ENCODE measurements at places on chromosomes 11 and 22.

DNA sequence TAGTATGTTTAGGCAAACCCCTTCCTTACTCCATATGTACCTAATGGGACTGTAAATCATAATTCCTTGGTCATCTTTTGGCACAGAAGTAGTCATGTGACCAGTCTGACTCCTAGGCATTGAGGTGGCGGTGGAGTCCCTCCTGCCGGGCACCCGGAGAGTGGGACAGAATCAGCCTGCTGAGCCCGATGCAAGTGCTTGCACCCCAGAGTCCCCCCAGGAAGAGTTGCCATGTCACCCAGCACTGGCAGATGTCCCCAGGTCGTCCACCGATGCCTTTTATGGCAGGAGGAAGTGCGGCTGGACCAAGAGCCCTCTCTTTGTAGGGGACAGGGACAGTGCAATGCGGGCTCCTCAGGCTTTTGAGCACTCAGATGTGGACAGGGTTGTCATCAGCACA, 500.3 kb downstream of the NELL1 start:
- no peak for DNase-seq

DNA sequence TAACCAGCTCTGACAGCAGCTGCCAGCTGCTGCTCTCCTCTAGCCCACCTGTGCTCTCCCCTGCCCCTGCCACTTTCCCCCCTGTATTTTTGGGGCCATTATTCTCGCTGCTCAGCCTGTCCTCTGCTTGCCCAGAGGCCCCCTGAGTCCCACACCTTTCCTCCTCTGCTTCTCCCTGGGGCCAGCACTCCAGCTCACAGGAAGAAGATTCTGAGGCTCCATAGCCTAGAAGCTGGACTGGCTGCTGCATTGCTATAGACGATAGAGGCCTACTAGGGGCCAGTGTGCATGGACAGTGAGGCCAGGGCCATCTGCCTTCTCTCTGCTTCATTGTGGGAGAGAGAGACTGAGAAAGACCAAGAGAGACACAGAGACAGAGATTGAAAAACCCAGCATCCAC, 679 bp downstream of the OMP start:
- DNase-seq, result no peak

DNA sequence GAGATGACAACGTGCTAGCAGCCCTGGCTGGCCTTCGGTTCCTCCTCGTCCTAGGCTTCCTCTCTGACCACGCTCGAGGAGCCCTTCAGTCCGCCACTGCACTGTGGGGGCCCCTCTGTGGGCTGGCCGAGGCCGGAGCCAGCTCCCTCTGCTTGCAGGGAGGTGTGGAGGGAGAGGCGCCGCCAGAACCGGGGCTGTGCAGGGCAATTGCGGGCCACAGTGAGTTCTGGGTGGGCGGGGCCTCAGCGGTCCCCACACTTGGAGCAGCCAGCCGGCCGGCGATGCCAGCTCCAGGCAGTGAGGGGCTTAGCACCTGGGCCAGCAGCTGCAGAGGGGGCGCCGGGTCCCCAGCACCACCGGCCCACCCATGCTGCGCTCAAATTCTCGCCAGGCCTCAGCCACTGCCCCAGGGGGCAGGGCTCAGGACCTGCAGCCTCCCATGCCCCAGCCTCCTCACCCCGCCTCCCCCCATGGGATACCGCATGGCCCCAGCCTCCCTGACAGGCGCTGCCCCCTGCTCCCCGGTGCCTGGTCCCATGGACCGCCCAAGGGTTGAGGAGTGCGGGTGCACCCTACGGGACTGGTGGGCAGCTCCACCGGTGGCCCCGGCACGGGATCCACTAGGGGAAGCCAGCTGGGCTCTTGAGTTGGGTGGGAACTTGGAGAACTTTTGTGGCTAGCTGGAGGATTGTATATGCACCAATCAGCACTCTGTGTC, 399.4 kb downstream of the LUZP2 start:
- DNase-seq, result no peak

DNA sequence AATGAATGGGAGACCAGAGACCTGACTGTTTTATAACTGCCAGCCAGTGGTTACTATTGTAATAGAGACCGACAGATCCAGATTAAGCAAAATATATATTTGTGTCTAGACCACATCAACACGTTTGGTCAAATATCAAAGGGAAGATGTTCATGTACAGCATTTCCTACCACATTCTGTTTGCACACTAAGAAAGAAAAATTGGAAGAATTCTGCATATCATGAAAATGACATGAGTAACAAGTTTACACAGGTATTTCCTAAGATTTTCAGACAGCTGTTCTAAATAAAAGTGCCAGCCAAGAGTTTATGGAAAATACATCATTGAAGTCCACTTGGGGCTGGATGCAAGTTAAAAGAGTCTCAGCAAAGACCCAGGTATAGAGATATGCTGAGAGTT, 145.5 kb upstream of the ANO3 start:
- no peak for DNase-seq

DNA sequence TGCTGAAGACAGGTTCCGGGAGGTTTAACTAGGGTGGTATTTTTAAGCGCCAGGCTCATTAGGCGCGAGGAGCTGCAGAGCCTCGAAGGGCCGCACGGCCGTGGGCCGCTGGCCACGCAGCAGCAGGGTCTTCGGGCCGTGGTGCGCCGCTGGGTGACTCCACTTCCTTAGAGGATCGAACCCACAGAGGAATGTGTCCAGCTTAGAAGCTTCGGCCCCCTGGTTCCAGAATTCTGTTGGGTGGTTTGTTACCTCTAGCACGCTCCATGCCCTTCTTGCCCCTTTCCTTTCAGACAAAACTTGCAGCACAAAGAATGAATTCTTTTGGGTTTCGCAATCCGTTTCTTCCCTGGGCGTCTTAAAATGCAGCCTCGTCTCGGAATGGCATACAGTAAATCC, 773 bp upstream of the PATL1 start:
- DNase-seq, result no peak

DNA sequence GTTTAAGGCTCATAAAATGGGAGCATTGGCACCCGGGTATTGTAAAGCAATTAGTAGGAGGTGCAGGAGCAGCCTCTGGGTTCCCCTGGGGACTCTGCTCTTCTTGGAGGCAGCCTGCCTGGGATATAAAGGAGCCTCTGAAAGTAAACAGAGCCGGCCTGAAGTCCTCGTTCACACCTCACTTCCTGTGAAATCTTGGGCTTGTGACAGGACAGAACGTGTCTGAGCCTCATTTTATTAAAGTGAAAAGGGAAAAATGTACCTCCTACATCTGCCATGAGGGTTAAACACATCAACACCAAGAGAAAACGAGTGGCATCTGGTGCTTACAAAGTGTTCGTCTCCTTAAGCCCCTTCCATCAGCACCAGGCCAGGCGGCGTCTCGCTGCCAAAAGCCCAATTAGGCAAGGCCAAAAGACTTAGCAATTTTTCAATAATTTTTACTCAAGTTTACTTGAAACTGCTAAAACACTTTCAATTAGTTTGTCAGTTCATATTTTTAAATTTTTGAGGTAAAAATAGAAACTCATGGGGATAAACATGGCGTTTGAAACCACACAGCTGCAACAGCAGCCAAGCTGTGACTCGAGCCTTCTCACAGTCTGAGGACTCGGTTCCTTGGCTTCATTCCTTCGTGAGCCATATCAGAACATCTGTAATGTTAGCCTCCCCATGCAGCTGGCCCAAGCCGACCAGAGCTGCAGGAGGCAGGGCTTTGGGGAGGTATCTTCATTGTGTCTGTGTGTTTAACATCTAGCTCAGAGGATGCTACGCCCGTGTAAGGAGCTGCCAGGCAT, 33.6 kb downstream of the MAP6 start:
- no peak for DNase-seq

DNA sequence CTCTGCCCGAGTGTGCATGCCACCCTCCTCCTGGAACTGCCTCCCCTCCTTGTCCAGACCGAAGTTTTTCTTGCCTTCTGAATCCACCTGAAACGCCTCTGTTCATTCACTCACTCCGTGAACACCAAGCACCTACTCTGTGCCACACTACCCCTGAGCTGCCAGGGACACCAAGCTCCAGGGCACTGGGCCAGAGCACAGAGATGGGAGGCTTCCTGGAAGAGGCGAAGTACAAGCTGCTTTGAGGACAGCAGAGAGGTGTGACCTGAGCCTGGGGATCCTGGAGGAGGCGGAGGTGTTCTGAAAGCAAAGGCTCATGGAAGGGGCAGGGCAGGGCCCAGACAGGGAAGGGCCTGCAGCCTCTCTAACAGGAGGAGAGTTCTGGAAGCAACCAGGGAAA, 47.5 kb downstream of the SCUBE1 start:
- DNase-seq, result no peak

DNA sequence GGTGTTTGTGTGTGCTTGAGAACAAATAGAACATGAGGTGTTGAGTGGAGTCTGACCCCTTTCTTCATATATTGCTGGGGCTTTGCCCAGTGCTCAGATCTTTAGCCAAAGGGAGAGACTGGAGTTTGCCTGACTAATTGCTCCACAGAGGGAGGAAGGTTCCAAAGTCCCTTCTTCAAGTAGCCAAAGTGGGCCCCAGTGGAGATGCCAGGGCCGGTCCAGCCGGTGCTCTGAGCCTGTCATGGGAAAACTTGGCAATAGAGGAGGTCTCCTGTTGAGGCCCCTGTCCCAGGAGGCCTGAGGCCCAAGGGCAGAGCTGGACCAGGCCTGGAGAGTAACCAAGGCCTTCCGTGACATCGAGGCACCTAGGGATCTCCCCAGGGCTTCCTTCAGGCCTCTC, 112.3 kb downstream of the DSCAML1 start:
- DNase-seq, result no peak

GRCh38 chr22:50150161-50151129, 20.1 kb upstream of the PANX2 start:
- DNase-seq, result no peak

DNA sequence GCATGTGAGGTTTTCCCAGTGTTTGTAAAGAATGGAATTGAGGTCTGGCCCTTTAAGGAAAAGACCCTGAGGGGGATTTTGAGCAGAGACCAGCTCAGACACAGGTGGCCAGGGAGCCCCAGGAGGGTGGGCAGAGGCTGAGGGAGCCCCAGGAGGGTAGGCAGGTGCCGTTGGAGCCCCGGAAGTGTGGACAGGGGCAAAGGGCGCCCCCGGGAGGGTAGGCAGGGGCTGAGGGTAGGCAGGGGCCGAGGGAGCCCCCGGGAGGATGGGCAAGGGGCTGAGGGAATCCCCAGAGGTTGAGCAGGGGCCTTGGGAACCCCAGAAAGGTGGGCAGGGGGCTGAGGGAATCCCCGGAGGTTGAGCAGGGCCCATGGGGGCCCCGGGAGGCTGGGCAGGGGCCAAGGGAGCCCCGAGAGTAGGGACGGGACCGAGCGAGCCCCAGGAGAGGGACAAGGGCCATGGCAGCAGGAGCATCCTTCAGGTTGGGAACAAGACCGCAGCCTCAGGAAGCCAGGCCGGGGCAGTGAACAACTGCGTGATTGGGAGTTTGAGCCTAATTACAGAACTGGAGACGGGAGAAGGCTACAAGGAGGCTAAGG, 292.0 kb downstream of the BRD1 start:
- no peak for DNase-seq

DNA sequence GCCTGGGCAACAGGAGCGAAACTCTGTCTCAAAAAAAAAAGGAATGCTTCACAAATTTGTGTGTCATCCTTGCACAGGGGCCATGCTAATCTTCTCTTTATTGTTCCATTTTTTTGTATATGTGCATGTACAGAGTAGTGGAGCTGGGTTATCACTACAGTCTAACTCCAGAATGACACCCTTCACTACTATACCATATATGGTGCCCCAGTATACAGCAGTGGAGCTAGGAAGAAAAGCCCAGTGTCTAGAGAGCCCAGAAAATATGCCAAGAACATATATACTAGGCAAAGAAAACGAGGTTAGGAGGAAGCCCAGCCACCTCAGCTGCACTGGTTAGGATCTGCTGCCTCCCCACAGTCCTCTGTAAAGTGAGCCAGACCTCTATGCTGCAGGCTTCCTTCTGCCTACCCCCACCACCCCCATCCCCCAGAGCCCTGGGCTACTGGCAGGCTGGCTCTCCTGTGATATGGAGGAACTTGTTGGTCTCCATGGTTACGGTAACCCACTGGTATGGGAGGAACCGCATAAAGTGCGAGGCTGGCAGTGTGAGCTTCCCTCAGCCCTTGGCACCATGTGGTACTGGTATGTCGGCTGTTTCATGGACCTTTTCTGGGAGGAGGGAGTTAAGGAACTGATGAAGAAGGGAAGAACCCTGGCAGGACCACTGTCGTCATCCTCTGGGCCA, 34.3 kb downstream of the RCOR2 start:
- DNase-seq, result peak; percentile 45

DNA sequence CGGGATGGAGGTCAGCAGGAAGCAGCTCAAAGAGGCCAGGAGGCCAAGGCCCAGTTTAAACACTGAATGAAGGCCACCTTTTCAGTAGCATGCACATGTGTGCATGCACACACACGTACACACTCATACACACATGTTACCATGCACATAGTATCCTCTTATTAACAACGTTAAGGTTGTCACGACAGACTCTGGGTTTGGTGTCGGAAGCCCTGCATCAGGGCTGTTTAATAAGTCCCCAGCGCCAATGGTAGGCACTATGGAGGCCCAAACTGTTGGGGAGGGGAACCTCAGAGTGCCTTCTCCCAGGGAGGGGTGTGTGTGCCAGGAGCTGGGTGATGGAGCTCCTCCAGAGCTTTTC, 39.5 kb upstream of the ADA2 start:
- no peak for DNase-seq

DNA sequence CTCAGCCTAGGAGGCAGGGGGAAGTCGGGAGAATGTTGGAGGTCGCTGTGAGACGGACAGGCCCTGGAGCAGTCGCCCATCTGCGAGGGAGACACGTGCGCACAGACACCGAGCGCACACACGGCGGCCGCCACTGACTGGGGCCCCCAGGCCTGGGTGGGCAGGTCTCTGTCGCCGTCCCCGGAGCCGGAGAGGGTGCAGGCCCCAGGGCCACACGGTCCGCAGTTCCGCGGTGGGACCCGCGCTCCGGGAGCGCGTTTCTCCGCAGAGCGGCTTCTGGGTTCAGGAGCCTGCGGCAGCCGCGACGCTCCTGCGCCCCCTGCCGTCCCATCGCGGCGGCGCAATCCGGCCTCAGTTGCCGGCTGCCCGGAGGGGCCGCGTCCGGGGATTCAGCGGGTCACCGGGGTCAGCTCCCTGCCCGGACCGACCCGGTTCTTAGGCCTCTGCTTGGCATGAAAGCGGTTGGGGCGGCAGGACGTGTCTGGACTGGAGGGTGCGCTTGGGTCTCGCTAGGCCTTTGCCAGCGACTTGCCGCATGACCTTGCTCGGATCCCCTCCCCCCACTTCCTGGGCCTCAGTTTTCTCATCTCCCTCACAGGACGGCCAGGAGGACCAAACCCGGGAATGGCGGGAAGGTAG, 31.2 kb downstream of the PDE2A start:
- DNase-seq, result peak; percentile 20

Measured in stimulated activated naive CD4-positive, alpha-beta T cell (primary cell).